ENCODE measurements at places on chromosomes 4 and X. TPM values are rescaled to one million over a fixed set of nuclear protein-coding genes. Genes with fewer than 3 reads are reported as not detected.

Gene CSAG2
- not detected for total RNA-seq

GRCh38 chr4:145042601-145043285 is 55.3 kb downstream of the ANAPC10 start:
- DNase-seq, result no peak

Gene NXF2B
- not detected for total RNA-seq

Gene RPS3A
- total RNA-seq, result 3,584 TPM

Gene SLC38A5
- 1.8 TPM for total RNA-seq

Gene SPANXA2
- total RNA-seq, result not detected

DNA sequence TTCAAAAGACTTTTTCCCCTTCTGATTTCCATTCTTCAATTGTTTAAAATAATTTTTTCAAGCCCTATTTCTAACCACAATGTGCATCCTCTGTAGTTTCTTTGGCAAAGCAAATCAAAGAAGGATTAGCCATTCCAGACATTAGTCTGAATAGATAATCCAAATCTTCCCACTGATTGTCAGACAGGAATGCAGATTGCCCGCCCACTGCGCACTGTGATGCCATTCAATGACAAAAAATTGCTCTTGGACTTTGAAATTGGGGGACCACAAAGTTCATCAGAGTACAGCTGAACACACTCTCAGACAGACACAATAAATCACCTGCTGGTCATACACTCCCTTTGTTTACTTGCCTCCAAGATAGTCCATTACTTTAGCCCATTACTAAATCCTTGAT is 216.5 kb upstream of the DKK2 start:
- DNase-seq, result no peak

DNA sequence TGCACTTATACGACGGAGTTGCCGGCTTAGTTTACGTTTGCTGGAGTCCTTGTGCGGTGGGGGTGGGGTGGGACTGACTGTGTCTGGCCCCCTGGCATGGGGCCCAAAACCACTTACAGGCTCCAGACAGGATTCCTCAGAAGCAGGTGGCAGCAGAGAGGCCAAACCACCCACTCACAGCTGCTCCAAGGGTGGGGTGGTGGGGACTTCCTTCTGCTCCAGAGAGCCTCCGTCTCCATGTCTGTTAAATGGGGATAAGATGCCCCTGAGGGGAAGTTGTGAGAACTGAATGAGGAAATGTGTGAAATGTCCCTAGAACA is 36.7 kb downstream of the PSAPL1 start:
- peak; percentile 96 for DNase-seq

DNA sequence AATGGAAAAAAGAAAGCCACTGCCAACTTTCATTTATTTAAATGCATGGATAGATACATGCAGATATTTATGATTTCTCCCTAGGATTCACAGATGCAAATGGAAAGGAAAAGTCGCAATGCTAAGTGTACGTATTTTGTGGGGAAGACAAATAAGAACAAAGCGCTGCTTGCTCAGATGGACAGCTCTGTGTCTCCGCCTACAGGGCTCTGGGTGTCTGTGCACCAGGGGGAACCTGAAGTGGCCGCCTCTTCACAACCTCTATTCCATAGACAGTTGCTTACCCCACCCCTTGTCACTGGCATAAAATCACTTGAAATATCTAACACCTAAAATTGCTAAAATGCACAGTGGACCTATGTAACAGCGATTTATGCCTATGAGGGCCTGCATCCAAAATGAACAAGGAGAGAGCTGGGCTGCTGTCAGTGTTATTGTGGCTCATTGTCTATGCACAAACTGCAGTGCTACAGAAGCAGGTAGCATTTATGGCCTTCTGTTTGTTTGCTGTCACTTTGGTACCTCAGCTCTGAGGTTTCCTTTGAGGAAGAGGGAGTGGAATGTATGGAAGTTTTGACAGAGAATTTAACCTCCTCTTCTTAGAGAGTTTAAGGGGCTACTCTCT is 58.6 kb upstream of the PAGE1 start:
- peak; percentile 43 for DNase-seq

Gene ARHGAP6
- total RNA-seq, result 16.8 TPM

GRCh38 chrX:37331546-37331945 is 17.6 kb upstream of the PRRG1 start:
- DNase-seq, result no peak

DNA sequence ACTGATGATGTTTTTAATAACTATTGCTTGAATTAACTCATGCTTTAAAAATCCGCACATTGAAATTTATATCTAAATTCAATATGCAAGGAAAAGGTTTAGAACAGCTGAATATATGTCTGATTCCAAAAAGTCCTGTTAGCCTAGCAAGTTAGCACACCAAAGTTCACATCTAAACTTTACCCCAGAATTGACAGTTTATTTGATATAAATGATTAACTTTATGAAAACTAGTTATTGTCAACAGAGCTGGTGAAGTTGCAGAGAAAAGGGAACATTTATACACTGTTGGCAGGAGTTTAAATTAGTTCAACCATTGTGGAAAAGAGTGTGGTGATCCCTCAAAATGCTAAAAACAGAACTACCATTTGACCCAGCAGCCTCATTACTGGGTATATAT is 120.6 kb upstream of the BMP3 start:
- DNase-seq, result no peak

Gene RTL3
- total RNA-seq, result 1.3 TPM

GRCh38 chr4:88439161-88439760 is 17.7 kb upstream of the HERC5 start:
- no peak for DNase-seq

DNA sequence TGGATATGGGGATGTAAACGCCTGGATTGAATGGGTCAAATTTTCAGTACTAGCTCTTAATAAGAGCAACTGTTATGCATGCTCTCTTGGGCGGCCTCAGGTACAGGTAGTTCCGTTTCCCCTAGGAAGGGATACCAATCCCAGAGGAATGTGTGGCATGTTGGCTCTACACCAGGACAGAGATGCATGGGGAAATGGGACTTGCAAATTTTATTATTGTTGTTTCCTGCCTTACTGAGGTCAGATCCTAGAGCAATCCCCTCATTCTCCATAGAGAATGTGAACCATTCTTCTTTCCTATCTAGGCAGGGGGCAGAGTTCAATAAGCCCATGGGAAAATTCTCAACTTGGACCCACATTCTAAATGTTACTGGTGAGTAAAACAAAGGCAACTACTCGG is 361.8 kb upstream of the FGF16 start:
- DNase-seq, result no peak
